ENCODE measurements at places on chromosomes 4 and X.

DNA sequence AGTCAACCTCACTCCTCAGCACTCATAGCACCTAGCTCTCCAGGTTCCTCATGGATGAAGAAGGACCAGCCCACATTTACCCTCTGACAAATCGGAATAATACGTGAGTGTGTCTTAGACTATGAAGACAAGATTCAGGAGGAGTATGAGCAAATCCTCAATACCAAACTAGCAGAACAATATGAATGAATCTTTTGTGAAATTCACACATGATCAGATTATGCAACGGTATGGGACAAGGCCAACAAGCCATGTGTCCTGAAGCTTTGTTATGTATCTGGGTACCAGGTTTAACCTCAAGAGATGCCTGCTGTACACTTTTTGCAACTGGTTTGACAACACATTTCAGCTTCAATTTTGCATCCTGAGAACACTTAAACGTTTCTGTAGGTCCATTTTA, 300.1 kb downstream of the OPHN1 start:
- DNase-seq = no peak

GRCh38 chrX:148284056-148284455, 216.4 kb upstream of the AFF2 start:
- DNase-seq = no peak

DNA sequence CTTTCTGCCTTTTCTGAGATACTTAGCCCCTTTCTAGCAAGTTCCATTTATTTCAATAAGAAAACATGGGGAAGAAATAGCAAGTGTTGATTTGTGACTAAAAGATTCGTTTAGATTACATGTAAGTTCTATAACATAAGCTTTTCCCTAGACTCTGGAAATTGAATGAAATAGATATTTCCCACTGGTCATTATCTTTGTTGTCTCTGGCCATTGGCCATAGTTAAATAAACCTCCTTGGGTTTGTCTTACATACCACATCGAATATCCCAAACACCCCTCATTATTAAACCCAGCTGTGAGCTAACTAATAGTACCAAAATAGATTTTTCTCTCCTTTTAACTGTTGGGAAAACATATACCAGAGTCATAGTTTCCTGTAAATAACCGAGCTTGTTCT, 534.8 kb downstream of the IQCM start:
- no peak for DNase-seq

DNA sequence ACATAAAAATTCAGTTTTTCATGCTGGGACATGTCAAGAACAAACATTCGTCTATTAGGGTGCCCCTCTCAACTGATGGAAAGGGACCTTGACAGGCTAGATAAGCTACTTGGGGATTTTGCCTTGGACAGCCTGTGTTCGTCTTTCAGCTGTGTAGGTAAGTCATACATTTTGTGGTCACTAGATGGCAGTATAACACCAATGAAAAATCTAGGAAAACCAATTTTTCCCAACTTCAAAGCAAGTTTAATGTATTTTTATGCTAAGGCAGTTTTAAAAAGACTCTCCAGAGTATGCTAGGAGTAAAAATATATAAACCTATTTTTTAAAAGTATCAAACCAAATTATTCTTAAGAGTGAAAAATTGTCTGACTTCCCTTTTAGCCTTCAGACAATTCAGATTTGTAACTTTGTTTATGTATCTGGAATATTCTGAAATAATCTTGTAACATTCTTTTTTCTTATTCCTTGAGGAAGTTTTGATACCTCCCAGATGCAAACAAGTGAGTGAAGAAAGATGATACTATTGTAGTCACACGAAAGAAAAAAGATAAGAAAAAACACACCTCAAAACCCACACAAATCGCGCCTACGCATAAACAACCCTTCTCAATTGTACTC, 158.3 kb downstream of the CPE start:
- no peak for DNase-seq

- DNase-seq = no peak
Measured at GRCh38 chr4:113080050-113080449, 30.6 kb downstream of the ANK2 start.

GRCh38 chr4:53477038-53477565, 99.7 kb downstream of the FIP1L1 start:
- DNase-seq = no peak

- DNase-seq = no peak
Measured at GRCh38 chrX:145405012-145405411, 157.7 kb downstream of the SPANXN1 start.

- DNase-seq = no peak
Measured at GRCh38 chrX:78619834-78620233, 39.3 kb downstream of the RTL3 start.

GRCh38 chrX:19964017-19964710, 26.7 kb downstream of the BCLAF3 start:
- no peak for DNase-seq

GRCh38 chr4:128524311-128524710, 236.7 kb upstream of the PGRMC2 start:
- no peak for DNase-seq

GRCh38 chr4:121266982-121267381, 102.9 kb upstream of the TNIP3 start:
- DNase-seq = no peak

- no peak for DNase-seq
Measured at GRCh38 chrX:24149351-24150050, at the start of gene ZFX. Gene ZFX (plus strand): TSS chrX:24149729. CDS start chrX:24172743, 23,014 bp downstream.

GRCh38 chrX:40062525-40063155, 35.1 kb downstream of the BCOR start:
- peak; percentile 51 for DNase-seq

GRCh38 chrX:57669961-57670360, 10.1 kb downstream of the NLRP2B start:
- DNase-seq = no peak

DNA sequence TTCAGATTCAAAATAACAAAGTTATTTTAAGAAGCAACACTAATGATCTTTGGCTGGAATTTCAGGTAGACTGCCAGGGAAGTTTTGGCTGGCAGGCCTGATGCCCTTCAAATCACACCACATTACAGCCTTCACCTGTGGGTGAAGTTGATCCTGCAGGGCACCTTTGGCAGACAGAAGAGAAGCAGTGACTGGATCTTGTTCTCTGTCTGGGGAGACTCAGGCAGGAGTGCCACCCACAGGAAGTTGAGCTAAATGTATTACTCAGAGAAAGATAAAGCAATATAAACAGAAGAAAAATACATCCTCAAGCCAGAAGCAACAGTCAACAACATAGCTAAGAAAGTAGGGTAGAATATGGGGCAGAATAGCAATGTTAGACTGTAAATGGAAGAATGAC, 12.8 kb upstream of the CFAP299 start:
- no peak for DNase-seq

GRCh38 chr4:52914051-52914605, 52.0 kb downstream of the RASL11B start:
- no peak for DNase-seq

GRCh38 chr4:186621959-186622553, 66.7 kb upstream of the MTNR1A start:
- no peak for DNase-seq

GRCh38 chrX:23134136-23134535, 134.4 kb downstream of the DDX53 start:
- no peak for DNase-seq

DNA sequence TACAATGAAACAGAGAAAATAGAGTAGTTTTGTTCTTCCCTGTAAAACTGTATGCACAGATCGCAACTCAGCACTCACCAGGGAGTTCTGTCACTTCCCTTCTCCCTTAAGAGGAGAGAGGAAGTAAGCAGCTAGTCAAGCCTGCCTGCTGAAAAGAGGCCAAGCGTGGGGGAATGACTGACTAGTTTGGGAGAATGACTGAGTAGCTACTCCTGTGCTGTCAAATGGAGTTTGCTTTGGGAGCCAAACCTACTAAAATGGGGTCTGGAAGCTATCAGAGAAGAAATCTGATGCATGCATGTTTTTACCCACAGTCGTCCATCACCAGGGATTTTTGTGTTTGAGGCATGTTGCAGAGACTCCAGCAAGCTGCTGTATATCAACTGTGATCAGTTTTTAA, 54.6 kb upstream of the LHFPL1 start:
- no peak for DNase-seq

DNA sequence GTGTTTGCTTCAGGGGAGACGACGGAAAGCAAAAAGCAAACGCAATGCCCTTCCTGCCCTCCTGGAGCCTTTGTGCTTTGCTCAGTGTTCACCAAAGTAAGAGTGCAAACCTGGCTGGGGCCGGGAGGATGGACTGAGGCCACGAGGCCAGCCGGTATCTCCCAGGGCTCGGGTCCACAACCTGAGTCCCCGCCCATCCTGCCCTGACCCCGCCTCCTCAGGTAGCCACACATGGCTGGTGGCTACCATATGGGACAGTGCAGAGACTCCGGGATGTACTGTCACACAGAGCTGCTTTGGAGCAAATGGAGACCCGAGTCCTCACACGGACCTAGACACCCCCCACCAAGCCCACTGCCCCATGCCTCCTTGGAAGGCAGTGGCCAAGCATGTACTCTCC, 4.8 kb downstream of the ATP2B3 start:
- DNase-seq = no peak

DNA sequence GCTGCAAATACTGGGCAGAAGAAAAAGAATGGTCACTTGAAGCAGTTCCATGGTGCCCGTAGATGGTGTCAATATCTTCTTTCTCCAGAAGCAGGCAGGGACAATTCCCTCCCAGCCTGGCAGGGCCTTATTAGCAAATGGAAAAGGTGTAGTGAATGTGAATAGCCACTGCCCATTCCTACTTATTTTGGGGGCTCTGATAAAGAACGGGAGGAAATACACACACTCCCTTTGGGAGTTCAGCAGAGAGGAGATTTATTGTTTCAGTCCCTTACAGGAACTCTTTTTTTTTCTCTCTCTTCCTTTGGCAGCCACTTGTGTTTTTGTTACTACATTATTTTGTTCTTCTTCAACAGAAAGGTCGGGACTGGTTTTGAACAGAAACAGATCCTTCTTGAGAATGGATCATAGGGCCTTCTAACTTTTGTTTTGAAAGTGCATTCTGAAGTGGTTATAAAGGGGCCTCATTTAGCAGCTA, at the start of gene EMCN:
TSS of gene EMCN (minus strand) at position 159 of the 478 bp plus-strand sequence. CDS start at position 51, 108 bp downstream.
- DNase-seq = no peak
